ENCODE measurements at places on chromosomes 6 and 20.

DNA sequence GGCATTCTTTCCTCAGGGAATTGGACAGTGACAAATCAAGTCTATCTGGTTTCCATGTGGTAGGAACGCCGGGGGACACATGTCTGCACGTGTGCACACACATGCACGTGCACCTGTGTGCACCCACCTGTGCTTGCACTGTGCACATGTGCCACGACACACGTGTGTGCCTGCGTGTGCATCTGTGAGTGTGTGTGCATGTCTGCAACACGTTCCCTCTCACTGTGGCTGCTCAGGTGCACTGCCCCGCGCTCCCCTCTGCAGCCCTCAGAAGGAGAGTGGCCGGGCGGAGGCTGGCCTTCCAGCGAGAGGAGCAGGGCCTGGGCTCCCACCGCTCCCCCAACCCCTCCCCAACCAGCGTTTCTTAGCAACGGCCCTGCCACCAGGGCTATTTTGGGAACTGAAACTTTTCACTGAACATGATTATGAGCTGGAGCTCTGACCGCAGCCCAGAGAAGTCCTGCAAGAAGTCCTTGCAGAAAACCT, 147.8 kb downstream of the PHACTR3 start:
- no peak for DNase-seq

- no peak for DNase-seq
Observed at GRCh38 chr6:56638760-56639159, 3.9 kb downstream of the DST start.

GRCh38 chr6:90401933-90402830, 105.5 kb upstream of the BACH2 start:
- peak; percentile 55 for DNase-seq

DNA sequence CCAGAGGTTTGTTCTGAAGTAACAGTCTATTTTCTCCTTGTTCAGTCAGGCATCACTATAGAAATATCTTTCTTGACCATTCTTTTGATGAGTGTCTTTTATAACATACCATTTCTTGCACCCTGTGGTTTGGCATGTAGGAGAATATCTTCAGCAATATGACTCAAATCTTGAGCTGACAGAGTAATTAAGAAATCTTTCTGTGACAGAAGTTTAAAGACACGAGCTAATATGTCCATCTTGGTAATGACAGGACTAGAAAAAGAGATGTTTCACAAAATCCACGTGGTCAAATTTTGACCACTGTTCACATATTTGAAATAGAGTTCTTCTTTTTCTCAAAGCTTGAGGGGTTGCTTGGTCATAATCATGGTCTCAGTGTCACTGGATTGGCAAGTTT, 149.9 kb downstream of the MYB start:
- DNase-seq, result no peak

DNA sequence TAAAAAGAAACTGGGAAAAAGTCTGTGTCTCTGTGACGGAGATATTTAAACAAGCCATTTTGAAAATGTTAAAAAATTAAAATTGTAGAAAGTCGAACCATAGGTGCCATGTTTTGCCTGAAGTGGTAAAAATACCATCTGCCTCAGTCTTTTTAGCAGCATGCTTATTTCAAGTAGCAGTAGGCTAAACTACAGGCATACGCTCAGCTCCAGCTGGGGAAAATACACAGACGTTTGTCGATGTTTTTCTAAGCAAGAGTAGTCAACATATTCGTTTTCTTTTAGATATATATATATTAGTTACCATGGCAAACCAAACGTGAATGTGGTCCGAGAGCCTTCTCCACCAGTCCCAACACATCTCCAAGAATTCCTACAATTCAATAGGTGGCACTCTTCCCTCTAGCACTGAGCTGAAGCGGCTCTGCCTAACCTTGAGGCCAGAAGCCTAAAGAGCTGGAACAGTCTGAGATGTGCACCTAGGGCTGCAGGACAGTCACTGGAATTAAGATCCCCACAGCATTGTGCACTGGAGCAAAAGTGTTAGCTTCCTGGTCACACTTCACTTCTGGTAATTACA, 70.2 kb upstream of the BEND3 start:
- DNase-seq, result no peak

DNA sequence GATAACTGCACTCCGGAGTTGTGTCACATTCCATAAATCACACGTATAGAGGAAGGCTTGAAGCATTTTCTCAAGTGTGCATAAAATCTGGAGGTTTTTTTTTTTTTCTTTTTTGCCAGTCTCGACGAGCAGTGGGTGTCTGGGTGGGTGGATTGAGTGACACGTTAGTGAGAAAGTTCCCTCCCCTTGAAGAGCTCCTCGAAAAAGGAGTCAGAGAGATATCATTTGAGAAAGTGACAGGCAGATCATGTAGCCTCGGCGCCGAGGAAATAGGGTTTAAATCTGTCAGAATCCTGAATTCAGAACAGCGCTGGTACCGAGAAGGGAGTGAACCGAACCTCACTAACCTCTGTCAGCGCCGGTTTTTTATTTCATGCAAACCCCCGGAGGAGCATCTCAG, 269.5 kb upstream of the ARID1B start:
- DNase-seq, result no peak

- no peak for DNase-seq
Observed at GRCh38 chr6:81999270-81999669, 246.8 kb upstream of the TENT5A start.

DNA sequence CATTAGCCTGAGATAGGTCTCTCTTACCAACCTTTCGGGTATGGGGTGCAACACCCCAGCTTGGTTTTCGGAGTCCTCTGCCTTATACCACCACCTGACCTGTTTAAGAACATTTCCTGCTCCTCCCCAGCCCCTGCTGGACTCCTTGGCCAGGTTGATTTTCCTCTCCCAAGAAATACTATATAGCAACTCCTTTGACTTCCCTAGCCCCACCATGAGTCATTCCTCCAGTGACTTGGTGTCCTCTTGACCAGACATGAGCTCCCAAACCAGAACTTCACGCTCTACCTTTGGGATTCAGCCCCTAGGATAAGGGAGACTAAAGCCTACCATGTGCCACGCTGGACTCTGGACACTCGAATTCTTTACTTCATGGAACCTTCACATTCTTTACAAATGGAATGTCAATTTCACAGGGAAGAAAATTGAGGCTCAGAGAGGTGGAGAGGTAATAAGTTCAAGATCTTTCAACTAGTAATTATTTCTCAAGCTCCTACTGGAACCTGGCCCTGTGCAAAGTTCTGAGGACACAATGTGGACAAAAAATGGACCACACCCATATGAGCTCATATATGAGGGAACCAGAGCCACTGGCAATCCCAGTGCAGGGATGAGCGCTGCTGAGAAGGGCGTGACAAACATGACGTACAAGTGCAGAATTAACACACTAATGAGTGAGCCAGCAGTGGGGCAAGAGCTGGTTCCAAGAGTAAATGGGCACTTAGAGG, 48.2 kb downstream of the SIRPA start:
- no peak for DNase-seq

GRCh38 chr6:154394571-154394970, 38.0 kb upstream of the IPCEF1 start:
- DNase-seq, result no peak

- no peak for DNase-seq
Observed at GRCh38 chr6:116388924-116389323, 18.2 kb downstream of the DSE start.

DNA sequence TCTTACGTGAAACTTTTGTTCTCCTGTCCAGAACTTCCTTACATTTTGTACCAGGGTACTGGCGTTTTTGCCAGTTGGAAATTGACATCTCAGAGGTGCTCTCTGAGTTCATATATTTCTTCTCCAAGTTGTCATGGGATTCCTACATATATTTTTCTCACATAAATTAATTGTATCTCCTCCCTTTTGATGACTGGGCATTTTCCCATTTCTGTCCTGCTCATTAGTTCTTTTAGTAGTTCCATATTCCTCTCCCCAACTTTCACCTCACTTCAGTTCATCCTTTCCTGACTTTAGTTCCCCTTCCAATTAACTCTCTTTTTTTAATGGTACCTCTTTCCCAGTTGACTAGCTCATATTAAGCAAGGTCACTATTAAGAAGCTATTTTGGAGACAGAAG, 10.8 kb downstream of the ZKSCAN8 start:
- DNase-seq, result no peak

- no peak for DNase-seq
Observed at GRCh38 chr20:16505894-16506293, 67.4 kb downstream of the KIF16B start.

DNA sequence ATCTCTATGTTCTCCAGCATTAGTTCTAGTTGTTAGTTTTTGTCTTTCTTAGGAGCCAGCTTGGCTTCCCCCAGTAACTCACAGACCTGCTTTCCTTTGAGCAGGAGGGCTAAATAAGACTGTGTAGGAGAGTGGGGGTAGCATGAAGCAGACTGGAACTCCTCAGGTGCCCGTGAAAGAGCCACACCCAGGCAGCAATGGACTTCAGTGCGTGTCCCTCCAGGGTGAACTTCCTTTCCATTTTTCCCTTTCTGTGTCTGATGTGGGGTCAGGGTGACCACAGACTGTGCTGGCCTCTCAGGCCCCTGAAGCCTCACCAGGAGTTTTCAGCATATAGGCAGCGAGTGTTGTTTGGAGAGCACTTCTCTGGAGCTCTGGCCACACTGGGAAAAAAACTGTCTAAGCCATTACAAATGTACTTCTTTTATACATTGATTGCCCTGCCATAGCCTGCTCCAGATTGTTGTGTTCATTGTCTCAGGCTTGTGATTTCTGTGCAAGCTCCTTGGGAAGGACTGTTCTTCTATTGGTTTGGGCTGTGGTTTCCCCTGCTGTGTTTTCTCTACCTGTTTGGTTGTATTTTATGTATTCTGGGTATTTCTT, 55.7 kb downstream of the SH3BGRL2 start:
- DNase-seq, result no peak

Measured in activated CD4-positive, alpha-beta T cell treated with anti-CD3 and anti-CD28 coated beads for 36 hours (primary cell).